ENCODE measurements at places on chromosomes 1 and 21.
A peak's percentile ranks its signal among the peaks of the same experiment; 100 is the strongest.

- H3K27ac ChIP-seq = no peak overlapping the region
- no peak for DNase-seq
- H3K36me3 ChIP-seq = peaks cover 1% of the 10 kb centered on the region
- no peak overlapping the region for H3K4me3 ChIP-seq
- H3K27me3 ChIP-seq = no peaks in the 10 kb centered on the region
Observed at GRCh38 chr1:47765742-47766485, 231.3 kb downstream of the TRABD2B start.

GRCh38 chr1:246329900-246330299, 177.2 kb downstream of the SMYD3 start:
- H3K4me1 ChIP-seq = no peaks in the 10 kb centered on the region
- peaks cover 3% of the 10 kb centered on the region for H3K36me3 ChIP-seq
- no peaks in the 10 kb centered on the region for H3K27me3 ChIP-seq
- DNase-seq = no peak
- no peak overlapping the region for H3K4me3 ChIP-seq

DNA sequence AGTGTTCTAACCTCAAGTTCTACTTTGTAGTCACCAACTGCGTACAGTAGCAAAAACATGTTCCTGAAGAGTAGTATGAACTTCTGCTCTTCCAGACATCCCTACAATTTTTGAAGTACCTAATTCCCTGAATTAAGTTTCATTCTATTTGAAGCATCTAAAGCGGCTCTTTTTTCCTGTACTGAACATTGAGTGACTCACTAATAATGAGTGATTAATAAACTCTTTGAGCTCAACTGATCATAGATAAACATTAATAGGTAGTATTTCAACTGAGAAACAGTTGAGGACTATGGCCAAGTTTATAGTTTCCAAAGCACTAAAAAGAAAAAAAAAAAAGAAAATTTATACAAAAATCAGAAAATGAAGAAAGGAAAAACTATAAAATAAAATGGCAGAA, 683.1 kb downstream of the LTN1 start:
- H3K4me1 ChIP-seq = no peaks in the 10 kb centered on the region
- H3K27ac ChIP-seq = no peak overlapping the region
- no peaks in the 10 kb centered on the region for H3K27me3 ChIP-seq
- DNase-seq = no peak
- H3K4me3 ChIP-seq = no peak overlapping the region

DNA sequence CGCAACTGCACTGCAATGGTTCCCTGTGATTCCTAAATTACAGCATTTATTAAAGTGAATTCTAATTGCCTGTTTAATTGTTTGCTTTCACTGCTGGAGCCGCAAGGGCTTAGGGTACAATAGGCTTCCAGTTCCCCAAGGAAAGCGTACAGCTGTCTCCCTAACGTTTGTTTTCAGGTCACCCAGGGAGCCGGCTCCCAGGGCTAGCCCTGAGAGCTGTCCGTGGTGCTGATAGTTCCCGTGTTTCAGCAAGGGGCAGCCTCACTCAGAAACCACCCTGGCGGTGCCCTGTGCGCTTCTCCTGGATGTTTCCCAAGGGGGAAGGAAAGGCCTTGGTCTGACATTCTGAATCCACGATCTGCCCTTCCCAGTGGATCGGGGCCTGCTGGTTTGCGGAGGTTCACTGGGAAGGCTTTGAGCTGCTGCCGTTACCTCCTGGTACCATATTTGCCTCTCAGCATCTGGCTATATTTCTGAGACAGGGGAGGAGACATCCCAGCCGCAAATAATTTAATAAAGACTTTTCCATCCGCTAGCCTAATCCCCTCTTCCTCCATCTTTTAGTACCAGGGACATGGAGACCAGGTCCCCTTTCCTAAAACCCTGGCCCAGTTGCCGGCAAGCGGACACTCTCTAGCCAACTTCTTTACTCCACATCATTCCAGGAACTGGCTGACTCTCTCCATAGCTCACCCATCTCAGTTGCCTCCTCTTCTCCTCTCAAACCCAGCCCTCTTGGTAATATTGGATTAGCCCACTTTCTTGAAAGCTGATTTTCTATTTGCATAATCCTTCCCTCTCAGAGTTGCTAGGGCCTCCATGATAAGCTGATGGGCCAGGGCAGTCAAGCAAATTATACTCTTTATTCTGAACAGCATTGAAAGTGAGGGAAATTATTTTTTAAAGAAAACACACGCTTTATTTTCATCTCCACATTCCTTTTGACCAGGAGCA, 149.0 kb downstream of the IGSF21 start:
- peak; percentile 97 for DNase-seq
- H3K36me3 ChIP-seq = no peaks in the 10 kb centered on the region
- no peak overlapping the region for H3K4me3 ChIP-seq
- no peaks in the 10 kb centered on the region for H3K4me1 ChIP-seq
- H3K27me3 ChIP-seq = peaks cover 55% of the 10 kb centered on the region
- H3K27ac ChIP-seq = no peak overlapping the region

DNA sequence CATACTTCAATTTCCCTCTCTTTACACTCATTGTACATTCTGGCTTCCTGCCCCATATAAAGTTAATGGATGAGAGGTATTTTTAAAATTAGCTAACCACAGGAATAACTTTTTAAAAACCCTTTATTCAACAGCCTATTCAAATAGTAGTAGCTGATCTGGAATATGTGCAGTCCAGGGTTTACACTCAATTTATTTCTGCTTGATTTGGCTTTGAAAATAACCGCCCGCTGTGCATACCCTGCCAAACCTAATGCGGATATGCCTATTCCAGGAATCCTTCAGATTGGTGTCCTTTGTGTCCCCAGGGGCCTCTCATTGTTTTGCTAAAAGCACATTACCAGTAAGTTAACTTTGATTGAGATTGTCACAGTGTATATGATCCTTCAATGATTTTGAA, 1686.2 kb downstream of the PLA2G4A start:
- H3K4me3 ChIP-seq = no peak overlapping the region
- H3K27ac ChIP-seq = no peak overlapping the region
- no peak for DNase-seq
- no peaks in the 10 kb centered on the region for H3K36me3 ChIP-seq

DNA sequence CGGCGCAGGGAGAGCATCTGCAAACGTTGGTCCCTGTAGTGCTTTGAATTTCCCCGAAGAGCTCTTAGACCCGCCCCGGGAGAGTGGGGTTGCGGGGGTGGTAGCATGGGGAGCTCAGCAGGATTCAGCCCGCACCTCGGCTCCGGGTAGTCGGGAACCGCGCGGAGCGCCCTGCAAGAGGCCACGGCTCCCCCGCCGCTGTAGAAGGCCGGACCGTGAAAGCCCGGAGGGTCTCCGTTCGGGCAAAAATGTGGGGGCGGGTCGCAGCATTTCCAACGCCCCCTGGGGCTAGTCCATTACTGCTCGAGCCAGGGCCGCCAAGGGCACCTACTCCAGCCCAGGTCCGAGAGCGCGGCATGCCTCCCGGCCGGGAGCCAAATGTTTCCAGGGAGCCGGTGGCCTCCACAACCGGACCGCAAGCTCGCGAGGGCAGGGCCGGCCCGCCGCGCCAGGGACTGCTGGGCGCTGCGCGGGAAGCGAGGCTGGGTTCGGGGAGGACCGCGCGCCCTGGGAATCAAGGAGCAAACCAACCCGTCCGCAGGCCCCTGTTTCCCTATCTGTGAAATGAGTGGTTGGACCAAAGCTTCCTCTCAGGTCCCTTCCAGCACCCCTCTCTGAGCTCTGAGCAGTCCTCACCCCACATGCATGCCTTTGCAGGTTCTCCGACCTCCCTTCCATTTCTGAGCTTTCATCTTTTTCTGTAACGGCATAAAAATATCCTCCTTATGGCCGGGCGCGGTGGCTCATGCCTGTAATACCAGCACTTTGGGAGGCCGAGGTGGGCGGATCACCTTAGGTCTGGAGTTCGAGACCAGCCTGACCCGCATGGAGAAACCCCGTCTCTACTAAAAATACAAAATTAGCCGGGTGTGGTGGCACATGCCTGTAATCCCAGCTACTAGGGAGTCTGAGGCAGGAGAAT, 775 bp upstream of the TMEM63A start:
- H3K36me3 ChIP-seq = peaks cover 35% of the 10 kb centered on the region
- H3K4me1 ChIP-seq = peaks cover 21% of the 10 kb centered on the region
- DNase-seq = peak; percentile 85
- no peak overlapping the region for H3K27ac ChIP-seq
- H3K4me3 ChIP-seq = peak overlapping the region; percentile 90

All from endodermal cell (in vitro differentiated cells).